Activated CD8-positive, alpha-beta T cell treated with anti-CD3 and anti-CD28 coated beads, Interleukin-2, amount 10 ng/mL, durations not matched to agents 7 days and 5 days (primary cell): ENCODE measurements at places on chromosomes 3 and 15.

- peak; percentile 61 for DNase-seq
Observed at GRCh38 chr3:195907684-195907933, 742 bp downstream of the TNK2 start.

GRCh38 chr3:172666181-172666872, 44.5 kb downstream of the NCEH1 start:
- peak; percentile 34 for DNase-seq

DNA sequence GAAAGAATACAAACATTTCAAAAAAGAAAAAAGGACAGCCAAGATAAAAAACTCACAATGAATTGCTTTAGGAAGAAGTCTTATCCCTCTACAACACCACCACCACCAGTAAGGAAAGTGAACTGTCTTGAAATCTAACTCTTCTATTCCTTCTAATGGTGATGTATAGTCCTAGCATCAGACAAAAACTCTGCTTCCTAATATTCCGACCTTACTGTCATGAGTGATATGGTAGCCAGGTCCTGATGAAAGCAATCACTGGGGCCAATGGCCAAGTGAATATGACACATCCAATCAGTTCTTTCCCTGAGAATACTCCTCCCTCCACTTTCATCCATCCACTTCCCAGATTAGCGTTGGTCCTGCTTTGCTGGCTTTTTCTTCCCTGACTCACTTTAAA, 14.8 kb downstream of the GK5 start:
- no peak for DNase-seq

DNA sequence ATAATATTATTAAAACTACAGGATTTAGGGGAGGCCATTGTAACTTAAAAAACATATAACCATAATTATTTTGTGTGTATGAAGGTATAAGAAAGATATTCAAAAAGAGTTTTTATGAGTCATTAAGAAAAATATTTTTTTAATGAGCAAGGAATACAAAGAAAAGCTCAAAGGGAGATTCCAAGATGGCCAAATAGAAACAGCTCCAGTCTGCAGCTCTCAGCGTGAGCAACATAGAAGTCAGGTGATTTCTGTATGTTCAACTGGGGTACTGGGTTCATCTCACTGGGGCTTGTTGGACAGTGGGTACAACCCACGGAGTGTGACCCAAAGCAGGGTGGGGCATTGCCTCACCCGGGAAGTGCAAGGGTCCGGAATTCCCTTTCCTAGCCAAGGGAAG, 336.1 kb downstream of the TBL1XR1 start:
- no peak for DNase-seq

DNA sequence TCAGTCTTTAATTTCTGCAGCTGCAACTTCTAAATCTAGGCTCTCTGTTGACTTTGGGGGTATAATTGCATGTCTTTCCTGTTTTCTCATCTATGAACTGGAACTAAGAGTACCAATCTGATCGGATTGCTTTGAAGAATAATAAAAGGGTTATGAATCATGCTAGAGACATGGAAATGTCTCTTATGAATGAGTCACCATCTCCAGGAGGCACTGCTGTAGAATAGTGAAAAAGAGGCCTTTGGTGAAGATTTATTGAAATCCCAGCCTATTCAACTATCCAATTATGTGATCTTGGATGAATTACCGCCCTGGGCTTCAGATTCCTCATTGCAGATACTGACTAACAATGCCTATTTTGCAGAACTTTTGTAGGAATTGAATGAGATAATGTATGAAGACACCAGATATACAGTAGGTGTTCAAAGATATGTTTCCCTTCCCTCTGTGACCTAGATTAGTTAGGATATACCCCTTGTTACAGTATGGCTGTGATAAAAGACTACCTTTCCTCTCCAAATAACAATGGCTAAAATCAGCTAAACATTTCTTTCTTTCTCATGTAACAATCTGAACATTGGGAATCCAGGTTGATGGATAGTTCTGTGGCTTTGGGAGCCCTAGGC, 11.5 kb upstream of the CMTM8 start:
- no peak for DNase-seq

- no peak for DNase-seq
Observed at GRCh38 chr3:37943631-37944314, 46.8 kb upstream of the VILL start.

- DNase-seq, result no peak
Observed at GRCh38 chr3:151483488-151483887, 22.6 kb upstream of the IGSF10 start.

DNA sequence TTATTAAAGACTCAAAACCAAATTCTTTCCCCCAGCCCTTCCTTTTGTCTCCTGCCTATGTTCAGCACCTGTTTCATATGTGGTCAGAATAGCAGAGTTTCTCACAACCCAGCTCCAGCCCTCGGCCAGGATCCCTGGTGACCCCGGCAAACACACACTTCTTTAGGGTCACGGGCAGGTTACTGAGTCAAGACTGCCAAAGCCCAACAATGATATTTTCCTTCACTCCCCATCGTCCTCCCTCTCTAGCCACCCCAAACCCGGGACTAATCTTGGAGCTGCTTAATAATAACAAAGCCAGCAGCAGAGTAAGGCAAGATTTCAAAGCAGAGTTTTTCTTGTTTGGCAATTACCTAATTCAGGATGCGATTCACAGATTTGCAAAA, 25.5 kb downstream of the RARB start:
- no peak for DNase-seq

DNA sequence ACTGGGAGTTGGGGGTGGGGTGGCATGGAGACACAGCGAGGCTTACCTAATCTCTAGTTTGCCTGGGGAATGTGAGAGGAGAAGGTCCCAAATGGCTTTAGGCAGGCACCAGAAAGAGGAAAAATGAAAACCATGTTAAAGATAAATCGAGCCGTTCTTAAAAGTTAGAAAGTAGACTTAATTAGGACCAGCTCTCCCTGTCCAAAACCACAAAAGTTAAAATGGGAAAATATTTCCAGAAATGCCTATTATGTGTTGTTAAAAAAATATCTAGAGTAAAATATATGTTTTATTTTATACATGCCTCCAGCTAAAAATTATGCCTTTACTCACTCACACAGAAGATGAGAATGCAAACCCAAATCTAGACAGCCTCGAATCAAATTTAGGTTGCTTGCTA, 50.1 kb downstream of the LRTM1 start:
- no peak for DNase-seq

- DNase-seq, result no peak
Observed at GRCh38 chr3:127002195-127003174, 19.6 kb downstream of the PLXNA1 start.

GRCh38 chr15:36797128-36797527, 217.7 kb downstream of the CDIN1 start:
- no peak for DNase-seq

GRCh38 chr15:78033864-78034263, 43.6 kb downstream of the TBC1D2B start:
- DNase-seq, result no peak

DNA sequence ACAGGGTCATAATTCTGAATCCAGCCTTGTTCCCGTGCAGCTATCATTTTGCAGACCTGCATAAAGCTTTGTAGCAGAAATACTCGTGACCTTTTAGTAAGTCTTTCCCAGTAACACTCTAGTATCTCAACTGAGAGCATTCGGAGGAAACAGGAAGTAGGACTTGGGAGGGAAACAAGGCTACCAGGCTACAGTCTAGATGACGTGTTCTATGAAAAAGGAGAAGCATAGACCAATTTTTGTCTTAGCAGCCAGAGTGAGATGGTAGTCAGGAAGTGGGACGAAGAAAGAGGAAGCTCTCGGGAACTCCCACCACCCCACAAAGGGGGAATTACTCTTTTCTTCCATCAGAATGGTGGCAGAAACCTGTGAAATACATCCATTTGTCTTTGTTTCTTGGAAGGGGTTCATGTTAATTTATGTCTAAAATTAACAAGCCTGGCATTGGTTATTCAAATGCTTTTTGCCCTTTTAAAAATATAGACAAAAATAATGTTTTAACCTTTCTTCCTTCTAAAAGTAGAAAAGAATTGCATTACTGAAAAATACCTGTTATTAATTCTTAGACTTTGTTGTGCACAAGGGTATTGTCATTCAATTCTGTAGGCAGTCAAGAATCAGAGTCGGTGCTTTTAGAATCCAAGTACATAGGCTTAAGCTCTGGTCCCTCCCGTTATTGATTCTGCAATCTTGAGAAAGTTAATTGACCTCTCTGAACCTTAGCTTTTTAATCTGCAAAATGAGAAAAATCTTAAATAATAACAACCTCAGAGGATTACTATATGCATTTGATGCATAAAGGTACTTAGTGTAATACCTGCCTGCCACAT, 1.6 kb upstream of the SUCNR1 start:
- DNase-seq, result no peak

GRCh38 chr15:92495446-92495845, 101.8 kb downstream of the ST8SIA2 start:
- no peak for DNase-seq

- DNase-seq, result peak; percentile 6
Observed at GRCh38 chr3:43055393-43055792, 50.5 kb downstream of the POMGNT2 start.
